A549 (cell line): ENCODE measurements at places on chromosomes 4 and X.

- no peak for DNase-seq
Observed at GRCh38 chr4:8328456-8328855, 58.9 kb downstream of the HTRA3 start.

DNA sequence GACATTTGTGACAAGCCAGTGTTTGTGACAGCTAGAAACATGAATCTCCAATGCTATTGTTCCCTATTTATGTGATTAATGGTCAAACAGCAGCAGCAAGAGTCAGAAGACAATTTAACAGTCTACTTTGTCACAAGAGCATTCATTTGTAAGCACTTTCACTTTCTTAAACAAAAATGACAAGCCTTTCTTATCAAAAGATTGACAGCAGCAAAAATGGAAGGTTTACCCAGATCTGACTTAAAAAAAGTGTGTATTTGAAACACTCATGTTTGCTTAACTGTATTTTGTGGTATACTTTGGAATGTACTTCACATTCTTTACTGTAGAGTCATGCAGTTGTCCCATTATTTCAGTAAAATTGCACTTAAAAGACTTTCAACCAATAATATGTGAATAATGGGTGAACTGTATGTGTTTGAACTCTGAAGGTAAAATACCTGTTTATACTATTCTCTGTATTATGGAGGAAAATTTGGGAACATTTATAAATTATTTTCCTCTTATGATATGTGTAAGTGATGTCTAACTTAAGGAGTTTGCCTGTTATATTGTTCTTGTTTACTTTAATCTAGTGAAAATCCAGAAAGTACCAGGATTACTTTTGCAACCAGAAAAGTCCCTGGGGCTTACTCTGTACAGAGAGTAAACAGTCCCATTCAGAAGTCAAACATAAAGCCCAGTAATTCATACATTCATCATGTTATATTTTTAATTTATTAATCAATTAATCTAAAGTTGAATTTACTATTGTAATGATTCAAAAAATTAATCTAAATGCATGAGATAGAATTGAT, 314.9 kb upstream of the TRAM1L1 start:
- no peak for DNase-seq

- no peak for DNase-seq
Observed at GRCh38 chr4:177562163-177562562, 119.9 kb upstream of the AGA start.

GRCh38 chr4:25811841-25812240, 50.9 kb downstream of the SEL1L3 start:
- DNase-seq: no peak

GRCh38 chr4:56317749-56318148, 69.5 kb downstream of the AASDH start:
- DNase-seq: no peak

GRCh38 chr4:26503844-26504243, 13.6 kb upstream of the CCKAR start:
- DNase-seq: no peak

DNA sequence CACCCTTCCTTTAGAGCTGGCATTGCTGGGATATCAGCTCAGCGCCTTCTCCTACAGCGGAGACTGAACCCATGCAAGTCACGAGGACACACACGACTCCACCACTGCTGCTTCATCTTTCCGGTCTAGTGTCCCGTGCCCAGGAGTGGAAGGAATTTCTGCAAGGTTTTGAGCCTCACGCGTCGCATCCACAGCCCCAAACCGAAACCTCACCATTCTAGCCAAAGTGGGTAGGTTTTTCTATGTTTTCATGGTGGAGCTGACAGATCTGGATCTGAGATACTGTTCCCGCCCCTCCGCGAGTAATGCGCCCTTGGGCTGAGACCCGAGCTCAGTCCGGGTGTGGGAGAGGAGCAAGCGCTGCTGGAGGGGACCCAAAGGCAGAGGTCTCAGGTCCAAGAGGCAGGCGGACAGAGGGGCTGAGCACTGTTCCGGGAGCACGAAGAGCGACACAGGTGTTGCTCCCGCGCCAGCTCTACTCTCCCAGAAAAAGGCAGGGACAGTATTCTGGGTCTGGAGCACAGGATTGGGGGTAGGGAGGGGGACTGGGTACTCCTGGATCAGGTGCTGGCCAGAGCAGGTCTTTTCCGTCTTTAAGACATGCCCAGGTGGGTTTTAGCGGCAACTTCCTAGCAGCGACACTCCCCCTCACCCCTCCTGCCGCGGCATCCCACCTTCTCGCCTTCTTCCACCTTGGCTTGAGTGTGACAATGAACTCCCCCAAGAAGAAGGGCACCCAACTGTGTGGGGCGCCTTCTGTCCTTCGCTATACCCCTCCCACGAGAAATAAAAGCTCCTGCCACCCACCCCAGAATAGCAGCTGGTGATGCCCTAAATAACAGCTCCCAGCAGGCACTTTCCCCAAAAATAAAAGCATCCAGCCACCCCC, 1.8 kb downstream of the EPHA5 start:
- DNase-seq: no peak

- DNase-seq: no peak
Observed at GRCh38 chr4:113674251-113674650, 87.3 kb downstream of the CAMK2D start.

DNA sequence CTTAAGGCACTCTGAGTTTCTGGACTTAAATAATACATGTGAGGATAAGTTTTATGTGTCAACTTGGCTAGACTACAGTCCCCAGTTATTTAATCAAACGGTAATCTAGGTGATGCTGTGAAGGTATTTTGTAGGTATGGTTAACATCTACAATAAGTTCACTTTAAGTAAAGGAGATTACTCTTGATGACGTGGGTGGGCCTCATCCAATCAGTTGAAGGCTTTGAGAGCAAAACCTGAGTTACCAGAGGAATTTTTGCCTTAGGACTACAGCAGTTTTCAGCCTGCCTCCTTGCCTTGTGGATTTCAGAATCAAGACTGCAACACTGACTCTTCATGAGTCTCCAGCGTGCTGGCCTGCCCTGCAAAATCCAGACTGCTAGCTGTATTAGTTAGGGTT, 59.8 kb upstream of the HS6ST2 start:
- no peak for DNase-seq

DNA sequence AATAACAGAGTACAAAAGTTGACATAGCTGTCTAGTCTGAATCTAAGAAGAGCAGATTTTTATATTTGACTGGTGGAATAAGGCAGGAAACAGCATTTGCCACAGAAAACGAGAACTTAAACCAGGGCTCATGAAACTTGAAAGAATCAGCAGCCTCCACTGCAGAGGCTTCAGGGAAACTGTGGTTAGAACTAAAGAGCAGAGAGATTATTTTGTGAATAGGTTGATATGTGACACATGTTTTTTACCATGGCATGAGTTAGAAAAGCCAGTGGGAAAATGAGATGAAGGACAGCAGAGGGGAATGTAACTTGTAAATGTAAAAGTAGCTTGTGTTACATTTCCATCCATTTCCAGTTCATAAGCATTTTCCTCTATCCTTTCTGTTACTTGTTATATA, 63.7 kb upstream of the CAMK2D start:
- no peak for DNase-seq

- no peak for DNase-seq
Observed at GRCh38 chrX:148647651-148648050, 147.2 kb downstream of the AFF2 start.

- no peak for DNase-seq
Observed at GRCh38 chr4:110245577-110245976, 47.2 kb upstream of the ELOVL6 start.

GRCh38 chr4:11805842-11806241, 377.1 kb upstream of the HS3ST1 start:
- peak; percentile 2 for DNase-seq

DNA sequence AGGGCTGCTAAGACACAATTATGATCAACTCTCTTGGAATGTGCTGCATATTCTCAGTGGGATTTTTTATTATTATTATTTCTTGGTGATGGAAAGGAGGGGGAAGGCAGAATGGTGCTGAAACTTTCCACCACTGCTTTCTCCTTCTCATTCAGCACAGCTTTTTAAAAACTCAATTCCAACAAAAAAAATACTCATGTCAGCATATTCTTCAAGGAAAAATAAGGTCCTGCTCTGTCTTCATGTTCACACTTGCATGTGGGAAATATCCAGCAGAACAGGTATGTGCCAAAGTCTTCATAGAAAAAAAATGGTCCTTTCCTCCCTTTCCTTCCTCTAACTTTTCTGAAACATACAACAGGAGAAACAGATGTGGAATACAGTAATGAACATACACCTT, 144.0 kb upstream of the ADAMTS3 start:
- no peak for DNase-seq

DNA sequence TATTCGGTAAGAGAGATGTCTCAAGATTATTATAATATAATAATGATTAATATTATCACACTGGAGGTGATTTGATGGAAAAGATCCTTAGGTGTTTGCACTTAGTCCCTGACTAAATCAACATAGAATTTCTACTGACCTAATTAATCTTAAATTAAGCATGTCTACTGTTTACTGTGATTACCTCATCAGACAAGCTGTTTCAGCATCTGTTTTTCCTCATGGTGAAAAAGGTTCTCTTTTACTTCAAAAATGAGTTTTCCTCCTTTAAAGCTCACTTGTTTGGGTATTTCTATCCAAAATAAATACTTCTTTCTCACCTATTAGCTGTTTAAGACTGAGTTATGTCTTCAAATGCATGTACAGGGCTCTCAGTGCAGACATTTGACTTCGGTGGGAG, 407.8 kb downstream of the NKX6-1 start:
- no peak for DNase-seq
